Activated CD4-positive, alpha-beta T cell treated with anti-CD3 and anti-CD28 coated beads, Interleukin-2, amount 10 ng/mL, durations not matched to agents 24 days and 14 days (primary cell): ENCODE measurements at places on chromosomes 13 and 19.
A peak's percentile ranks its signal among the peaks of the same experiment; 100 is the strongest.

GRCh38 chr13:36801035-36801434 lies 18.0 kb upstream of the RFXAP start:
- no peak overlapping the region for H3K4me3 ChIP-seq
- peaks cover 13% of the 10 kb centered on the region for H3K27me3 ChIP-seq
- DNase-seq, result no peak
- no peak overlapping the region for H3K27ac ChIP-seq
- H3K4me1 ChIP-seq, result no peaks in the 10 kb centered on the region
- no peaks in the 10 kb centered on the region for H3K36me3 ChIP-seq

DNA sequence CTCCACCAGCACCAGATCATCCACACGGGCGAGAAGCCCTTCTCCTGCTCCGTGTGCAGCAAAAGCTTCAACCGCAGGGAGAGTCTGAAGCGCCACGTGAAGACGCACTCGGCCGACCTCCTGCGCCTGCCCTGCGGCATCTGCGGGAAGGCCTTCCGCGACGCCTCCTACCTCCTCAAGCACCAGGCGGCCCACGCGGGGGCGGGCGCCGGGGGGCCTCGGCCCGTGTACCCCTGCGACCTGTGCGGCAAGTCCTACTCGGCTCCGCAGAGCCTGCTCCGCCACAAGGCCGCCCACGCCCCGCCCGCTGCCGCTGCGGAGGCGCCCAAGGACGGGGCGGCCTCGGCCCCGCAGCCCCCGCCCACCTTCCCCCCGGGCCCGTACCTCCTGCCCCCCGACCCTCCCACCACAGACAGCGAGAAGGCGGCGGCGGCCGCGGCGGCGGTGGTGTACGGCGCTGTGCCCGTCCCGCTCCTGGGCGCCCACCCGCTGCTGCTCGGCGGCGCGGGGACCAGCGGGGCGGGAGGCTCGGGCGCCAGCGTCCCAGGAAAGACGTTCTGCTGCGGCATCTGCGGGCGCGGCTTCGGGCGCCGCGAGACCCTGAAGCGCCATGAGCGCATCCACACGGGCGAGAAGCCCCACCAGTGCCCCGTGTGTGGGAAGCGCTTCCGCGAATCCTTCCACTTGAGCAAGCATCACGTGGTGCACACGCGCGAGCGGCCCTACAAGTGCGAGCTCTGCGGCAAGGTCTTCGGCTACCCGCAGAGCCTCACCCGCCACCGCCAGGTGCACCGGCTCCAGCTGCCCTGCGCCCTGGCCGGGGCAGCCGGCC lies 9.4 kb downstream of the ZNF784 start:
- H3K4me1 ChIP-seq, result peaks cover 17% of the 10 kb centered on the region
- peaks cover 35% of the 10 kb centered on the region for H3K36me3 ChIP-seq
- no peaks in the 10 kb centered on the region for H3K27me3 ChIP-seq
- H3K4me3 ChIP-seq, result no peak overlapping the region
- no peak for DNase-seq

DNA sequence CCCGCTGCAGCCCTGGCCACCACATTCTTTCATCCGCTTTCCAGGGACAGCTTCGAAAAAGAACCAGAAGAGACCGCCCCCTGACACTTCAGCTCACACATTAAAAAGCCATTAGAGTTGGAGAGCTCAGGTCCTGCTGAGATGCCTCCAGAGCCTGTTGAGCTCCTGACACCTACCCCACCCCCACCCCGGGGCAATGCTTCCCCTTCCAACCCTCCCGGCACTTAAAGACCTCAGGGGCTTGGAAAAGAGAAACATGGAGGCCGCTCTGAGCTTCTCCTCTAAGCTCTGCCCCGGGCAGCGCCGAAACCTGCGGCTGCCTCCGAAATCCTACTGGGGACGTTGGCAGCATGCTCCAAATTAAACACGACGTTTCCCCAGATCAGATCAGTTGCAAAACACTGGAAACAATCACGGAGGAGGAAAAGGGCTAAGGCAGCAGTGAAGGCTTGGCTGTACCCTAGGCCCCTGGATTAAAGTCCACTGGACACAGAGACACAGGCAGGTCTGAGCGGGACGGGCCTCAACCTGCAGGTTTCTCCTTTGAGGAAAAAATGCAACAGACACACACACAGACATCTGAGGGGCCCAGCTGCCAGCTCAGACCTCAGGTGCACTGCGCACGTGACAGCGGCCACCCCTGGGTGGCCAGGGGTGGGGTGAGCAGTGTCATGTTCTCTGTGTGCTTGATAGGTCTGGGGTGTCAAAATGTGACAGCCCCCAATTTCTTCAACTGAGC lies 9.6 kb downstream of the SH3GL1 start:
- peak overlapping the region; percentile 59 for H3K4me3 ChIP-seq
- H3K36me3 ChIP-seq, result peaks cover 37% of the 10 kb centered on the region
- H3K27me3 ChIP-seq, result no peaks in the 10 kb centered on the region
- DNase-seq, result no peak

GRCh38 chr13:39684531-39685137 lies 29.2 kb downstream of the COG6 start:
- H3K4me1 ChIP-seq, result peaks cover 18% of the 10 kb centered on the region
- no peak for DNase-seq
- H3K4me3 ChIP-seq, result no peak overlapping the region
- no peaks in the 10 kb centered on the region for H3K27me3 ChIP-seq

DNA sequence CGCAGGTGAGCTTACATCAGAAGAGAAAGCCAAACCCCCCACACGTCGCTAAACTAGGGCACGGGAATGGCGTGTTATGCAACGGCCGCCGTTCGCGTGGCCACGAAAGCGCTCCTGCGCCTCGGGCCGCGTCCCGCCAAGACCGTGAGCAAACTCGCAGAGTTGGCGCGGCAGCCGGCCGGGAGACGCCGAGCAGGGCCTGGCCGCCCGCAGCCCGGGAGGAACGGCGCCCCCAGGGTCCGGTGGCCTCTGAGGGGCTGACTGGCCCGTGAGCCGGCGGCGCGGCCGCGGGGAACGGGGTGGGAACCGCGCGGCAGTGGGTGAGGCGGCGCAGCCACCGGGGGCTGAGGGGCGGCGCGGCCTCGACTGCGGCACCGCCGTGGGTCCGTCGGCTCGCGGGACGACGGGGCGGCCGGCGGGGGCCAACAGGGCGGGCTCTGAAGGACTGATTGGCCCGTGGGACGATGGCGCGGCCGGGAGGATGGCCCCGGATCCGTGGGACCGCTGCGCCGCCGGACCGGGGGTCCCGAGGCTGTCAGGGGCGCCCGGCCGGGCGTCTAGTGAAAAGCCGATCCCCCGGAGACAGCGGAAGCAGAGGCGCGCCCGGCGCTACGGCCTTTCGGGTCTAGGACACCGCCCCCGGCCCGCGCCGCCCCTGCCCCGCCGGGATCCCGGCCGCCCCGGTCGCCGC lies 903 bp downstream of the LATS2 start:
- H3K27me3 ChIP-seq, result peaks cover 50% of the 10 kb centered on the region
- peaks cover 5% of the 10 kb centered on the region for H3K4me1 ChIP-seq
- H3K4me3 ChIP-seq, result peak overlapping the region; percentile 60

- no peak overlapping the region for H3K27ac ChIP-seq
- H3K4me3 ChIP-seq, result no peak overlapping the region
- no peaks in the 10 kb centered on the region for H3K4me1 ChIP-seq
- no peaks in the 10 kb centered on the region for H3K36me3 ChIP-seq
- DNase-seq, result no peak
- no peaks in the 10 kb centered on the region for H3K27me3 ChIP-seq
Measured at GRCh38 chr13:105266615-105267014, 1268.8 kb downstream of the EFNB2 start.

DNA sequence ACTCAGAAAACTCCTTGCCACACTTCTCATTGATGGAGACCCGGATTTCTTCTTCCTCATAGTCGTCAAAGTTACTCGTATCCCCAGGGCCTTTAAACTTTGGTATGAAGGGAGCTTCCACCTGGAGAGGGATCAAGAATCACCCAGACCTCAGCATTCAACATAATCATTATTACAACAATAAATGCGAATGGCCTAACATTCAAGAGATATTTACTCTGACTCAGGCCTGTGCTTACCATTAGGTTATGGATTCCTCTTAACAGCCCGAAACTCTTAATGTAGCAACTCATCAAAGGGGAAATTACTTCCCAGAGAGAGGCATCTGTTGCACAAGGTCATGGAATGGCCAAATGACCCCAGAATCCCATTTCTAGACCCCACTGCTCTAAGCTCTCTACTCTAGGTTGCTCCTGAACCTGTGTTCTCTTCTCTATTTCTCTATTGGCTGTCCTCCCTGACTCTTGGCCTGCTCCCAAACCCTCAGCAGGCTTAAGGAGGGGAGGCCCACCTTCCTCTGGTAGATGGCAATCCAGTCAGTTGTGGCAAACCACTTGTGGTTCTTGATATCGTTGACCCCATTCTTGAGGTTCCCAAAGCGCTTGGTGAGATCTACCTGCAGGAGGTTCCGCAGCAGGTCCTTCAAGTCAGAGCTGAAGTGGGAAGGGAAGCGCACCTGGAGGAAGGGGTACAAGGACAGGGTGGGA lies 2.7 kb upstream of the SAMD1 start:
- peaks cover 14% of the 10 kb centered on the region for H3K4me1 ChIP-seq
- peaks cover 37% of the 10 kb centered on the region for H3K36me3 ChIP-seq
- no peaks in the 10 kb centered on the region for H3K27me3 ChIP-seq
- peak overlapping the region; percentile 68 for H3K27ac ChIP-seq
- H3K4me3 ChIP-seq, result peak overlapping the region; percentile 41
- DNase-seq, result peak; percentile 58

- H3K27me3 ChIP-seq, result no peaks in the 10 kb centered on the region
- H3K36me3 ChIP-seq, result peaks cover 27% of the 10 kb centered on the region
- H3K27ac ChIP-seq, result peak overlapping the region; percentile 65
- peak overlapping the region; percentile 6 for H3K4me3 ChIP-seq
- DNase-seq, result no peak
Measured at GRCh38 chr19:29947871-29948270, 5.8 kb downstream of the URI1 start.

DNA sequence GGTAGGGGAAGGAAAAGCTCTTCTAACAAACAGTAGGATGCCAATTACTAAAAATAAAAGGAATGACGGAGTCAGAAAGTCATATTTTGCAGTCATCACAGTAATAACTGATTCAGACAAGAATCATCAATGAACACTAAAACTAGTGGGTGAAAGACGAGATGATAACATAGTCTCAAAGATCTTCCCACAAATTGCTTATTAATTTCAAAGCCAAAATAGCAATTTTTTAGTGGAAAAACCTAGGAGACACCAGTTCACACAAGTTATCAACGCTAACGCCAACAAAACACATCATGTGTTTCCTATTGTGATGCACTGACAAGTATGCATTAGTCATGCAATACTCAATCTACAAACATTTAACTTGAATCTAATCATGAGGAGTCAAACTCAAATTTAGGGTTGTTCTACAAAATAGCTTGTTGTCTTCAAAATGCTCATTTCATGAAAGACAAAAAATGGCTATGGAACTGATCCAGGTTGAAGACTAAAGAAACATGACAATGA lies 18.6 kb downstream of the ZNF233 start:
- no peak overlapping the region for H3K4me3 ChIP-seq
- H3K27ac ChIP-seq, result no peak overlapping the region
- H3K4me1 ChIP-seq, result no peaks in the 10 kb centered on the region
- peaks cover 3% of the 10 kb centered on the region for H3K36me3 ChIP-seq
- DNase-seq, result no peak

DNA sequence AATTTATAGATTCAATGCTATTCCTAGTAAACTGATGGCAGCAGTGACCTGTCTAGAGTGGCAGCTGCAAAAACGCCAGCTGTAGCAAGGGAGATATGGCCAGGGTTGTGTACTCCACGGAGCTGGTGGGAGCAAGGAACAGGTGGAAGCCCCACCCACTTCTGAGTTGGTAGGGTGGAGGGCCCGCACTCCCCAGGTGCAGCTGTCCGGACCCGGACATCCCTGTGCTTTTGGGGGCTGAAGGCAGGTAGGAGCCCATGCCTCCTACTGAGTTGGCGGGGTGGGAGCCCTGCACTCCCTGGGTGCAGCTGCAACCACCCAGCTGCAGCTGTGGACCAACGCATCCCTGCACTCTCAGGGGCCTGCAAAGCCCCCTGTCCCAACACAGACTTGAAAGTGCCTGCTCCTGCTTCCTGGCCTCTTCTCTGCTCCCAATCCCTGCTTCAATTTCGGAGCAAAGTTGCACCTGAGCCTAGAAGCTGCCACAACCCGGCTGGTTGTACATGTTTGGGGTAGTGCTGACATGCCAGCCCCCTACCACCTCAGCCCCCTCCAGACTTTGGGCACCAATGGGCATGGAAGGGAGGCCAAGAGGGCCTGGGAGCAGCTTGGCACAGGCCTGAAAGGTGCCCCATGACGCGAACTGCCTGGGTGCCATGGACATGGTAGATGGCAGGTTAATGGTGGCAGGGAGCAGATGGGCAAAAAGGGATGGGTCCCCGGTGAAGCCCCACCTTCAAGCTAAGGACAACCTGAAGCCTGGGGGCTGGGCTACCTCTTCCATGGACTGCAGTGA lies 19.8 kb downstream of the UGGT2 start:
- H3K4me1 ChIP-seq, result no peaks in the 10 kb centered on the region
- H3K27ac ChIP-seq, result no peak overlapping the region
- H3K27me3 ChIP-seq, result no peaks in the 10 kb centered on the region
- no peak overlapping the region for H3K4me3 ChIP-seq
- H3K36me3 ChIP-seq, result no peaks in the 10 kb centered on the region

DNA sequence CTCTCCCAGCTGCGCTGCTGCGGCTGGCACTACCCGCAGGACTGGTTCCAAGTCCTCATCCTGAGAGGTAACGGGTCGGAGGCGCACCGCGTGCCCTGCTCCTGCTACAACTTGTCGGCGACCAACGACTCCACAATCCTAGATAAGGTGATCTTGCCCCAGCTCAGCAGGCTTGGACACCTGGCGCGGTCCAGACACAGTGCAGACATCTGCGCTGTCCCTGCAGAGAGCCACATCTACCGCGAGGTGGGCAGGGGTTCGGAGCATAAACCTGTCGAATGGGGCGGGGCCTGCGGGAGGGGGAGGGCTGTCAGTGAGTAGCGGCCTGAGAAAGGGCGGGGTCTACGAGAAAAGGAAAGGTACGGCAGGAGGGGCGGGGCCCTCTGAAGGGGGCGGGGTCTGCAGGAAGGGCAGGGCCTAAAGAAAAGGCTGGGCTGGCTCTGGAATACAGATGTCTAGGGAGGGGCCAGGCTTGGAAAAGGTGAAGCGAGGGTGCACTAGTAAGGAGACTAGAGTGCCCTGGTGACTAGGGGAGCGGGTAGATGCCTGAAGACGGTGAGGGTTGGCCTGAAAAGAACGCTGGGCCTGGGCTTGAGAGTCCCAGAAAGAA lies 3.6 kb downstream of the CD37 start:
- peak; percentile 72 for DNase-seq
- no peak overlapping the region for H3K27ac ChIP-seq
- H3K36me3 ChIP-seq, result peaks cover 36% of the 10 kb centered on the region
- H3K27me3 ChIP-seq, result no peaks in the 10 kb centered on the region
- peak overlapping the region; percentile 28 for H3K4me3 ChIP-seq

DNA sequence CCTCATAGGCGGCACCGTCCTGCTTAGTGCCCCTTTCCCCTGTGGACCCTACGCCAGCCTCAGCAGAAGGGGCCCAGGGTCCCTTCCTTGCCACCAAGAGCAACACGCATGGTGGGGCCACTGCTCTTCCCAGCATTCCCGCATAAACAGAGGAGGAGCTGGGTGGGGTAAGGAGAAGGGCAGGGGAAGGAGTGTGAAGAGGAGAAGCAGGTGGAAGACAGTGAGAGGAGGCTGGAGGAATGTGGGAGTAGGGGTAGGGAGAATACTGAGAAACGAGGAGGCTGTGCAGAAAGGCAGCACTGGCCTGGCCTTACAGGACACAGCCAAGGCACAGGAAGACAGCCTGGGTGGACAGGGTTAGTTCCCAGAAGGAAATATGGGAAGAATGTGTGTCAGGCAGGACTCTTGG lies 43.9 kb downstream of the ZNF331 start:
- H3K27ac ChIP-seq, result no peak overlapping the region
- H3K4me3 ChIP-seq, result no peak overlapping the region
- no peaks in the 10 kb centered on the region for H3K4me1 ChIP-seq

GRCh38 chr19:11541238-11541637 lies 2.6 kb downstream of the CNN1 start:
- H3K4me3 ChIP-seq, result no peak overlapping the region
- no peaks in the 10 kb centered on the region for H3K4me1 ChIP-seq
- H3K27me3 ChIP-seq, result peaks cover 21% of the 10 kb centered on the region
- H3K27ac ChIP-seq, result no peak overlapping the region
- DNase-seq, result no peak
